ENCODE measurements at places on chromosomes 13 and 19. TPM values are rescaled to one million over a fixed set of nuclear protein-coding genes. Genes with fewer than 3 reads are reported as not detected.

GRCh38 chr13:23506071-23506806 lies 64.0 kb upstream of the TNFRSF19 start:
- H3K4me3 ChIP-seq = no peak overlapping the region
- no peak for DNase-seq
- H3K27me3 ChIP-seq = no peaks in the 10 kb centered on the region
- no peaks in the 10 kb centered on the region for H3K4me1 ChIP-seq
- no peak overlapping the region for H3K27ac ChIP-seq

DNA sequence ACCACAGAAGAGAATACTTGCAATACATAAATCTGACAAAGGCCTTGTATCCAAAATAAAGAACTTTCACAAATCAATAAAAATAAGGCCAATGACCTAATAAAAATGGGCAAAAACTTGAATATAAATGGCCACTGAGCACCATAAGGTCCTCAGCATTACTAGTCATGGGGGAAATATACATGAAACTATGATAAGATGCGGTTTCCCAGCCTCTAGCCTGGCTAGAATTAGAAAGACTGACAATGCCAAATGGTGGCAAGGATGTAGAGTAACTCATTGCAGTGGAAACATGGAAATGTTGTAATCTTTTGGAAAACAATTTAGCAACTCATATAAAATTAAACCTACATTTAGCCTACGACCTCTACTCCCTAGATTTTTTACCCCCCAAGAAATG lies 227.1 kb downstream of the GGACT start:
- H3K36me3 ChIP-seq = no peaks in the 10 kb centered on the region
- H3K27me3 ChIP-seq = no peaks in the 10 kb centered on the region
- no peak overlapping the region for H3K4me3 ChIP-seq
- no peak for DNase-seq
- H3K27ac ChIP-seq = no peak overlapping the region
- no peaks in the 10 kb centered on the region for H3K4me1 ChIP-seq

DNA sequence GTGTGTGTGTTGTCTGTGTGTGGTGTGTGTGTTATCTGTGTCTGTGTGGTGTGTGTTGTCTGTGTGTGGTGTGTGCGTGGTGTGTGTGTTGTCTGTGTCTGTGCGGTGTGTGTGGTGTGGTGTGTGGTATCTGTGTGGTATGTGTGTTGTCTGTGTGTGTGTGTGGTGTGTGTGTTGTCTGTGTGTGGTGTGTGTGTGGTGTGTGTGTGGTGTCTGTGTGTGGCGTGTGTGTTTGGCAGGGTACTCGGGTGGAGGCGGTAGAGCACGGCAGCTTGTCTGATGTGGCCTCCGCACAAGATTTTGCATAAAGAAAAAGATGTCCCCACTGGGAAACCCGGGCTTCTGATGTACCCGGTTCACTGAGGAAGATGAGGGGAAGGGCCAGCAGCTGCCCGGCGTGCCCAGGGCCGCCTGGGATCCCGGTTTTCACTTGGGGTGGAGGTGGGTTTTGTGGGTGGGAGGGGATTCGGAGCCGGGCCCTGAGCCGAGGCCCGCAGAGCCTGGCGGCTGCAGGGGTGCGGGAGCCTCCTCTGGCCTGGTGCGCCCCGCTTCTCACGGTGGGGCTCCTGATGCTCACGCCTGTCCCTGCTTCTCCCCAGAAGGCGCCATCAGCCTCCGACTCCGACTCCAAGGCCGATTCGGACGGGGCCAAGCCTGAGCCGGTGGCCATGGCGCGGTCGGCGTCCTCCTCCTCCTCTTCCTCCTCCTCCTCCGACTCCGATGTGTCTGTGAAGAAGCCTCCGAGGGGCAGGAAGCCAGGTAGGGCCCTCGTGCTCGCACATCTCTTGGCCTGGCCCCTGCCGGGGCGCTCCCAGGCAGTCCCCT lies 21.2 kb downstream of the HDGFL2 start:
- no peak overlapping the region for H3K27ac ChIP-seq
- H3K27me3 ChIP-seq = no peaks in the 10 kb centered on the region
- H3K4me3 ChIP-seq = no peak overlapping the region
- no peaks in the 10 kb centered on the region for H3K4me1 ChIP-seq

DNA sequence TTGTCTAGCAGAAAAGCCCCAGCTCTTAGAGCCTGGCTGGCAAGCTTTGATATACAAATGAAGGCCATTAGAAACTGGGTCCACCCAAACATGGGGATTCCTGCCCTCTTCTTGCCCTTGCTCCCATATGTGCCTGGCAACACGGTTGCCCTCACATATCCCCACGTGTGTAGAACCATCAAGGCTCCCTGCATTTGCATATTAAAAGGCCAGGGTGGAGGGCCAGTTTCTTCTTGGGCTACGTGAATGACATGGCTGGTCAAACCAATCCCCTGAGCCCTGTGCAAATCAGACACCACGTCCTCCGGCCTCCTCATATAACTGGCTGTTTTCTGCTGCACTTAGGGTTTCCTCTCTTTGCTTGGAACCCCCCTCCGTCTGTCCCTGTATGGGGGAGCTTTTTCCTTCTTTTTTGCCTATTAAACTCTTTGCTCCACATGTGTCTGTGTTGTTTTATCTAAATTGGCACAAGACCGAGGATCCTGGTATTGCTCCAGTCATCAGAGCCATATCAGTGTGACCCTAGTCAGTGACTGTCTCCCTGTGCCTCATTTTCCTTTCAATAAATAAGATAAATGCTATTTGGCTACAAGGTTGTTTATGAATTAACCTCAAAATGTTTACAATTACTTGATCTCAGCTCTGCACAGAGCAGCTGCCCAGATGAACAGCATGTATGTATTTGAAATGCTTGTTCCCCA lies 30.3 kb upstream of the CEACAM1 start:
- H3K27ac ChIP-seq = no peak overlapping the region
- no peaks in the 10 kb centered on the region for H3K36me3 ChIP-seq
- H3K4me1 ChIP-seq = no peaks in the 10 kb centered on the region
- no peak overlapping the region for H3K4me3 ChIP-seq
- DNase-seq = no peak
- H3K27me3 ChIP-seq = no peaks in the 10 kb centered on the region

- H3K4me3 ChIP-seq = no peak overlapping the region
- H3K27me3 ChIP-seq = no peaks in the 10 kb centered on the region
- DNase-seq = no peak
- H3K36me3 ChIP-seq = no peaks in the 10 kb centered on the region
- no peaks in the 10 kb centered on the region for H3K4me1 ChIP-seq
- no peak overlapping the region for H3K27ac ChIP-seq
Measured at GRCh38 chr13:32804673-32805230, 211.5 kb upstream of the KL start.

DNA sequence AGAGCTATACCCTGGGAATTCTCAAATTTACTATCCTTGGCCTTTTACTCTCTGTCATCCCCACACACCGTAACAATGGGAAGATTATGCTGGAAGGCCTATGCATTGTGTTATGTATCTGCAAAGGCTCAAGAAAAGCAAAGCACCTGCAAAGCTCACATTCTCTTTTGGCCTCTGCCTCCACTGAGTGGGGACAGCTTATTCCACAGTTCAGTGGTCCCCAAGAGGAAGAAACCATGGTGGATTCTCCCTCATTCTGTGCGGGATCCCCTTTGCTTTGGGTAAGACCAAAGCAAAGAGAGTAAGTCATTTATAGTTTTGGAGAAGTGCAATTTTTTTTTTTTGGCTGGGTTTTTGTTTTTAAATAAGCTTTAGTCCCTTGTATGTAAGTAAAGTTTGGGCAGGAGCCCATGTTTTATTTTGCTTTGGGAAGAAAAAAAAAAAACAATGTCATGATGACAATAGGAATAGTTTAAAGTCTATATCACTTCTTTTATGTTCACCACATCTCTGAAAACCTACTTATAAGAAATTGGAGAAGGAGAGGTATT lies 530.6 kb downstream of the FGF9 start:
- no peaks in the 10 kb centered on the region for H3K36me3 ChIP-seq
- H3K27me3 ChIP-seq = no peaks in the 10 kb centered on the region
- H3K4me1 ChIP-seq = no peaks in the 10 kb centered on the region
- no peak overlapping the region for H3K4me3 ChIP-seq
- no peak overlapping the region for H3K27ac ChIP-seq
- DNase-seq = no peak

MLLT1 gene
- 24.0 TPM for total RNA-seq

- DNase-seq = peak; percentile 72
- peak overlapping the region; percentile 19 for H3K4me3 ChIP-seq
- peak overlapping the region; percentile 73 for H3K27ac ChIP-seq
- no peaks in the 10 kb centered on the region for H3K27me3 ChIP-seq
Measured at GRCh38 chr13:98829541-98829940, 77.1 kb upstream of the SLC15A1 start.

GRCh38 chr19:23015660-23016059 lies 12.7 kb upstream of the ZNF728 start:
- DNase-seq = no peak
- H3K4me1 ChIP-seq = no peaks in the 10 kb centered on the region
- no peak overlapping the region for H3K4me3 ChIP-seq
- no peak overlapping the region for H3K27ac ChIP-seq

GRCh38 chr19:12664406-12665280 lies 1.9 kb downstream of the MAN2B1 start:
- no peaks in the 10 kb centered on the region for H3K27me3 ChIP-seq
- H3K4me1 ChIP-seq = peaks cover 5% of the 10 kb centered on the region
- no peak overlapping the region for H3K4me3 ChIP-seq
- H3K36me3 ChIP-seq = no peaks in the 10 kb centered on the region
- no peak overlapping the region for H3K27ac ChIP-seq

- H3K4me1 ChIP-seq = peaks cover 12% of the 10 kb centered on the region
- H3K27me3 ChIP-seq = no peaks in the 10 kb centered on the region
- no peak for DNase-seq
- no peak overlapping the region for H3K4me3 ChIP-seq
- H3K36me3 ChIP-seq = peaks cover 8% of the 10 kb centered on the region
- H3K27ac ChIP-seq = no peak overlapping the region
Measured at GRCh38 chr13:98214707-98215106, 37.6 kb upstream of the RNF113B start.

- no peak for DNase-seq
- no peaks in the 10 kb centered on the region for H3K4me1 ChIP-seq
- no peaks in the 10 kb centered on the region for H3K36me3 ChIP-seq
- H3K27ac ChIP-seq = no peak overlapping the region
- H3K27me3 ChIP-seq = no peaks in the 10 kb centered on the region
Measured at GRCh38 chr13:70188567-70188966, 80.3 kb upstream of the KLHL1 start.

- H3K4me1 ChIP-seq = no peaks in the 10 kb centered on the region
- H3K27ac ChIP-seq = no peak overlapping the region
- no peak overlapping the region for H3K4me3 ChIP-seq
- no peaks in the 10 kb centered on the region for H3K36me3 ChIP-seq
- no peak for DNase-seq
Measured at GRCh38 chr13:42981317-42981716, 10.7 kb downstream of the EPSTI1 start.

ADGRE3 gene
- total RNA-seq = 0.32 TPM

DNA sequence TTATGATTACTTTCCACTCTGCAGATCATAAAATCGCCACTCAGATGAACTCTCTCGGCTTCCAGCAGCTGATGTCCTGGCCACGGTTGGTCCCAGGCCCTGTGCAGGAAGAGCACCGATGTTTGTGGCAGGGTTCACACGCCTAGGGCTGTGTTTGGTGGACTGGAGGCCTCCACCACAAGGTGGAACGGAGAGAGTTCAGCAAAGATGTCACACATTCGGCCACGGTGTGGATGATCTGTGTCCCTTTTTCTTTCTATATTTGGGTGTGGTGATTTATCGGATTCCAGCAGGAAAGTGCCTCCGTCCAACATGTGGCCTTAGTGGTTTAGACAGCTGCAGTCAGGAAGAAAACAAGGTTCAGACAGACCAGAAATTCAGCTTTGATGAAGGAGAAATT lies 521 bp upstream of the SHISA2 start:
- H3K36me3 ChIP-seq = no peaks in the 10 kb centered on the region
- H3K4me3 ChIP-seq = no peak overlapping the region
- peaks cover 11% of the 10 kb centered on the region for H3K27me3 ChIP-seq
- H3K27ac ChIP-seq = no peak overlapping the region
- no peaks in the 10 kb centered on the region for H3K4me1 ChIP-seq

DNA sequence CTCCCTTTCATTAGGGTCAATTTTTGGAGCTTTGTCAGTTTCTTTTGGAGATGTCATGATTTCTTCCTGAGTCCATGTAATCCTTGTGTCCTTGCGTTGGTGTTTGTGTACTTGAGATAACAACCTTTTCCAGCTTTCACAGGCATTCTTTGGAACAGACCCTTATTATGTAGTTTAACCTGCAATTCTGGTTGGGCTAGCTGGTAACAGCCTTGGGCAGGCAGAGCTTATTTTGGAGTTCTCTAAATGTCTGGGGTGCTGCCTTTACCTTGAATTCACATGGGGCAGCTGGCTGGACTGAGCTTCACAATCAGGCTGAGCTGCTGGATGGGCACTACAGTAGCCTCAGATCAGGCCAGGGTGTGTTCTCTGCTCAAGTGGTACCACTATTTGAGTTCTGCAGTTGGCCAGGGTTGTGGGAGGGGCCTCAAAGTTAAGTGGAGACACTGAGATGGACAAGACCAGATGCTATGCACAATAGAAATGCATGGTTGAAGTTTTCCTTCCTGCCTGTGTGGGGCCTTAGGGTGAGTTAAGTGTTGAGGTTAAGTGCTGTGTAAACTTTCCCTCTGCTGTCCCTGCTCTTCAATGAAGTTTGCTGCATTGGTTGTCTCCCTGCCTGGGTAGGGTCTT lies 277.3 kb downstream of the ATP8A2 start:
- DNase-seq = no peak
- H3K36me3 ChIP-seq = no peaks in the 10 kb centered on the region
- H3K4me1 ChIP-seq = no peaks in the 10 kb centered on the region

- H3K27me3 ChIP-seq = no peaks in the 10 kb centered on the region
- DNase-seq = no peak
- no peak overlapping the region for H3K27ac ChIP-seq
- H3K36me3 ChIP-seq = no peaks in the 10 kb centered on the region
- no peak overlapping the region for H3K4me3 ChIP-seq
Measured at GRCh38 chr13:23788459-23788858, 100.7 kb downstream of the MIPEP start.

DNA sequence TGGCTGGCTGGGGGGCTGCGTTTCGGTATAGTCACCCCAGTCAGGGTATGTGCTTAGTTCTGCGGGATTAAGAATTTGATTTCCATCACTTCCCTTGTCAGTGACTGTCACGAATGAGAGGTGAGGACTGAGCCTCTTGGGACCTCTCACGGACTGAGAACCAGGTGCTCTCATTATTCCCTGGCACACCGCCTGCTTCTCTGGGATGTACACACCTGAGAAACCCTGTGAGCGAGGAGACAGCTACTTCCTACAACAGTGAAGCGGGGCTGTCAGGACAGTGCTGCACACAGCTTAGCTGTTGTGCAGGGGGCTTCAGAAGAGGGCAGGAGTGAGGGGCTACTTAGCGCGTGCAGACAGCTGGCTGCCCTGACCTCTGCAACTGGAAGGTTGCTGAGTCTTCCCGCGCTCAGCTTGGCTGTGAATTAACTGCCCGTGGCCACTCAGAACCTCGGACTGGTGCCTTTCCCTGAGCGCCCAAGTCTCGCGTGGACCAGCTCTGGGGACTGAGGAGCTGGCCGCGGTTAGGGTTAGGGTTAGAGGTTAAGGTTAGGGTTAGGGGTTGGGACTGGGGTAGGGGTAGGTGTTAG lies 65.3 kb upstream of the MCF2L start:
- no peaks in the 10 kb centered on the region for H3K4me1 ChIP-seq
- H3K4me3 ChIP-seq = no peak overlapping the region
- H3K27me3 ChIP-seq = no peaks in the 10 kb centered on the region
- H3K36me3 ChIP-seq = no peaks in the 10 kb centered on the region
- DNase-seq = no peak
- no peak overlapping the region for H3K27ac ChIP-seq
